ENCODE measurements at places on chromosomes 4 and X.

DNA sequence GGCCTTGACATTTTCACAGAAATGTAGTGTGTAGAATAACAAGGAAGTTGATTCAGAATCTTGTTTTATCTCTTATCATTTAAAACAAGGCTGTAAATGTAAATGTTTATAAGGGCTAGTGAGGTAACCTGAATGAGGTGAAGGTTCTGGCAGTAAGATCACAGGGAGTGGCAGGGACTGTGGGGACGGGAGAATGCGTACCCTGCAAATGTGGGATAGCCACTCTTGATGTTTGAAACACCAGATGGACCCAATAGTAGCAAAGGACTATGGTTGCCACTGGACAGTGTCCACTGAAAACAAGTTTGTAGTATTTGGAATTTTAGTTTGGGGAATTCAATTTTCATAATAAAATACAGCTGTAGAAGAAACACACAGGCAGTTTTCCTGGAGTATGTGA, 155.3 kb downstream of the FHIP1A start:
- no peak for DNase-seq

- DNase-seq, result peak; percentile 88
Measured at GRCh38 chrX:9562851-9563250, 98.0 kb downstream of the TBL1X start.

GRCh38 chrX:66633541-66633940, 5.3 kb downstream of the EDA2R start:
- DNase-seq, result peak; percentile 72

- no peak for DNase-seq
Measured at GRCh38 chrX:97846718-97847237, 963.1 kb downstream of the RPA4 start.

GRCh38 chr4:37561803-37562207, 124.4 kb downstream of the RELL1 start:
- DNase-seq, result peak; percentile 24

- peak; percentile 0 for DNase-seq
Measured at GRCh38 chr4:60463857-60464502, 736.1 kb upstream of the ADGRL3 start.

DNA sequence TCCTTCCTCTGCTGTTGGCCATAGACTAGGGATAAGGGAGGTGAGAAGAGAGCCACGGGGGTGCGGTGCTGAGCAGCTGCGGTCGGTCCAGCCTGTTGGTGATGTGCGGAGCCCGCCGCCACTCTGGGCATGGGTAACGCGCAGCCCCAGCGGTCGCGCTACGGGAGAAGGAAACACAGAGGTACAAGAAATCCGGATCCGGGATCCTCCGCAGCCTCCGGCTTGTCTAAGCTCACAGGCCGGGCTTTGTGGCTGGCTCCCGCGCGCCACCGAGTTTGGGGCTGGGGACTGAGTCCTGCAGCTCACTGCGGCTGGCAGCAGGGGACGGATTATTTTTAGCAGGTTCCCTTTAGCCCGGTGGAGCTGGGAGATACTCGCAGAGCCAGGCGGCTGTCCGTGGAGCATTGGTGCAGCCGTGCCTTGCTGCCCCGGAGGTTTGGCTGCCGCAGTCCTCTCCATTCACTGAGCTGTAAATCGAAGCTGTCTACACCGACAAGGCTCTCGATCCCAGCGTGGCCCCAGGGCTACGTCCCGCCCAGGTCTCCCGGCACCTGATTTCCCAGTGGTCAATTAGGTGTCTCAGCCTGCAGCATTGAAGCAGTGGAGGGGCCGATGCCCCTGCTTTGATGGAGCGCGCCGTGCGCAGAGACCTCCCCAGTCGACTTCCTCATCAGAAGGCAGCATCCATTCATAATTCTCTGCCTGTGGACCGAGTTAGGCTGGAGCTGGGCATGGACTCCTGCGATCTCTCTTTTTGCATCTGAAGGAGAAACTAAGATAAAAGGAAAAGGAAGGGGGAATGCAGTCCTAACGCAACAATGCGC, 81.9 kb upstream of the SCML1 start:
- DNase-seq, result no peak

DNA sequence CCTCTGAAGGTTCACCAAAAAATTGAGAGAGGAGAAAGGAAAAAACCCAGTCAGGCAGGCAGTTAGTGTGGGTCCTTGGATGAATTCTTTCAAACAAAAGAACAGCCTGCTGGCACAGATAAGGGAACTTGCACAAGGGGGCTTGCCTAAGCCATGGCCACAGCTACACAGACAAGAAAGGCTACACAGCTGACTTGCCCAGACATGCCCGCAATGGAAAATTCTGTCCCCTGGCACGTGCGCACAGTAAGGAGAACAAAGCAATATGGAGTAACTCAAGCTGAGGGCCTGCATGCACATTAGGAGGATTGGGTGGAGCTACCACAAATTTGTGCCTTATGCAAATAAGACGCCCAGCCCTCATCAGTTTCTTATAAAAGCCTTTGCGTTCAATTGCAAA, 512.5 kb upstream of the HTR2C start:
- DNase-seq, result no peak

DNA sequence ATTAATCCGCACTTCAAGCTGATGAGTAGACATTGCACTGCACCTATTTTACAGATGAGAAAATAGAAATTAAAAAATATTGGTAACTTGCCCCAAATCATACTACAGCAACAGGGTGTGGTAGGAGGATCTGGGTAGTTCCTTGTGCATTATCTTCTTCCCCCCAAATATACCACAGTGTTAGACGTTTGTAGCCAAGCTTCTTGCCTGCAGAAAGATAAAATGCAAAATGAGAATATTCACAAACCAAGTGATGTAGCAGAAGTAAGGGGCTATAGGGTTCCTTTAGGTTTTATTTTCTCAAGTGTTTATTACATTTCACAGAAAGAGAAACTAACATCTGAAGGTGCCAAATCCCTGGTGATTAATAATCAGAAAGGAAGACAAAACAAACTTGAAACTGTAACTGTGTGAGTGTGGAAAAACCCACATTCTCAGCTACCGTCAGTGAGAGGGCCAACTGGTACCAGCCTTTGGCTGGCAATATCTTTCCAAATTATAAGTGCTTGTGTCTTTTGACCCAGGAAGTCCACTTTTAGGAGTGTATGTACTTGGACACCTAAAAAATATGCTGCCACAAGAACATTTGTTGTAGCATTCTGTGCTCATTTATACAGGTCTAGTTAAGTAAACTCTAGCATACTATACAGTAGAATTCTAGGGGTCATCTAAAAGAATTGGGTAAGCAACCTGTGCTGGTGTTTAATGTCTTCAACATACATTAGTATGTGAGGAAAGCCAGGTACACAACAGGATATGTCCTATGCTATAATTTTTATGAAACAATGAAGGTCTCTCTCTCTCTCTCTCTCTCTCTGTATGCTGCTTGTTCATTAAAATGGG, 6.7 kb upstream of the CD38 start:
- DNase-seq, result no peak

DNA sequence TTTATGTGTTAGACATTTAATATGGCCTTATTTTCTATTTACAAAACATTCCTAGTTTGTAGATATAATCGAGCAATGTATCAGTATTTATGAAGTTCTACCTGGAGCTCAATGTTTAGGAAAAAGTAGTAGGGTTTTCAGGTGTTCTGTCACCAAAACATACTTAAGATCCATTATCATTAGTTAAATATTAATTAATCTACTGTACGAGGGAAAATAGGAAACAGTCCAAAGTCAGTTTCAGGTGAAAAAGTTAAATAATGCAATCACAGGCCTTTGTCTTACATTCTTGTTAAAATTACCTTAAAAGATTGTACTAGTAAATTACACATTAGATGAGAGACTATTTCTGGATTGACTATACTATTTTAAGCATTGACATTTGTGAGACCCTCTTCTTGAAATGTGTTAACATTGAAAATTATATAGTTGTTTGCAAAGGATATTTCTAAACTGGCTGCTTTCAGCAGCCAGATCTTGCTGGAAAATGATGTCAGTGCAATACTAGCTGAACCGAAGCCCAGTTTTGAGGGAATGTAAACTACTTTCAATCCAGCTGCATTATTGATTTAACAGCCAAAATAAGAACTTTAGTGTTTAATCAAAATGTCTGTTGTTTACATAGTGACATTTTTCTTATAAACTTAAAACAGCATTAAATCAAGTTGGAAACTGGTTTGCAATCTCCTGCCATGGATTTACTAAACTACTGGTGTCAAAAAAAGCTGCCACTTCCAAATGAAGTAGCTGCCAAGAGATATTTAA, 19.3 kb downstream of the GUCY1B1 start:
- DNase-seq, result peak; percentile 9

DNA sequence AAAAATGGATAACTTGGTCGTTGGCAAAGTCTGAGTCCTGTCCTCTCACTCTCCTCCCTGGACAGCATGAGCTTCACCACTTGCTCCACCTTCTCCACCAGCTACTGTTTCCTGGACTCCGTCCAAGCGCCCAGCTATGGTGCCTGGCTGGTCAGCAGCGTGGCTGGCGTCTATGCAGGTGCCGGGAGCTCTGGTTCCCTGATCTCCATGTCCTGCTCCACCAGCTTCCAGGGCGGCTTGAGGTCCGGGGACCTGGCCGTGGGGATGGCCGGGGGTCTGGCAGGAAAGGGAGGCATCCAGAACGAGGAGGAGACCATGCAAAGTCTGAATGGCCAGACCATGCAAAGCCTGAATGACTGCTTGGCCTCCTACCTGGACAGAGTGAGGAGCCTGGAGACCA, 100.8 kb downstream of the NCAPG start:
- DNase-seq, result no peak

- DNase-seq, result peak; percentile 19
Measured at GRCh38 chr4:82891707-82892466, 934 bp upstream of the SEC31A start.

DNA sequence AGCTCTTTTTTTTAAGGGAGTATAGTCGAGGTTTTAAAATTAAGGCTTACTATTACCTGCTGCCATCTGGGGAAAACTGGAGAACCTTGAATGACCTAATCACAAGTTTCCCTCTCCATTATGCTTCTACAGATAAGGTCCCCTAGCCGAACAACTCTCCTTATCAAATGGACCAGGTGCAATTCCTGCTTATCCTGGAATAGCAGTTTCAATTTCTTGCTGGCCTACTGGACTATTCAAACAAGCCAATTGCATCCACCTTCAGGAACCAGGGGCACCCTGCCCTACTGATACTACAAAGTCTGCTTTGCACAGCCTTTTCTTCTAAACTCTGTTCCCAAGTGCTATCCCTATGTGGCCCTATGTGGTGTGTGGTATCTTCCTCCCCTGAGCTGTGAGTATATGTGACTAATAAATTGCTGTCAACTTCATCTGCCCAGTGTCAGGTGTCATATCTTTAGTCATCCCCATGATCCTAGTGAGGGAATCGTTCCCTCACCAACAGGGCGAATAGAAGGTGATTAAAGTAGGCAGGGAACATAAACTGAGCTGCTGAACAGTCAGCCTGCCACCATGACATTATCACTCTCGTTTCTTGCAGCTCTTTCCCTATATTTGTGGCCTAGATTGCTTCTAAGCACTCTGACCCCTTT, 128.5 kb downstream of the ATG4A start:
- no peak for DNase-seq

DNA sequence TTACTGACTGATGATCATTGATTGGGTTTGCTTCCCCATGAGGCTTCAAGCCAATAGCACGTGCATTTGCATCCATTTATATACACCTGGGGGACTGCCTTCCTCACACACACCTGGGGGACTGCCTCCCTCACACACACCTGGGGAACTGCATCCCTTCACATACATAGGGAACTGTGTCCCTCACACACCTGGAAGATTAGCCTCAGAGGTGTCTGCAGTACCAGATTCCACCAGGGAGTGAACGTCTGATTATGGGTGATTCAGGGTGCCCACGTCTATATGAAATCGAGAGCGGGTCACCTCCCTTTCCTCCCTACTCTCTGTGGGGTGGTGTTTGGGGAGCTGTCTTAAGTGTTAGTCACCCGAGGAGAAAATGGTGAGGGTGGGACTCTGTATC, 16.9 kb downstream of the CD99 start:
- DNase-seq, result no peak

- DNase-seq, result no peak
Measured at GRCh38 chr4:33184657-33185290, 2464.6 kb downstream of the PCDH7 start.
